ENCODE measurements at places on chromosomes 16 and 17.

GRCh38 chr16:7644811-7645210, 312.2 kb downstream of the RBFOX1 start:
- no peak for DNase-seq
- H3K4me1 ChIP-seq: no peaks in the 10 kb centered on the region
- no peak overlapping the region for H3K4me3 ChIP-seq

GRCh38 chr17:81513753-81514488, 1.3 kb upstream of the ACTG1 start:
- no peaks in the 10 kb centered on the region for H3K27me3 ChIP-seq
- DNase-seq: no peak
- H3K4me3 ChIP-seq: peak overlapping the region; percentile 87
- H3K27ac ChIP-seq: peak overlapping the region; percentile 87
- H3K4me1 ChIP-seq: peaks cover 74% of the 10 kb centered on the region

- no peak overlapping the region for H3K27ac ChIP-seq
- no peak overlapping the region for H3K4me3 ChIP-seq
- peaks cover 41% of the 10 kb centered on the region for H3K27me3 ChIP-seq
- DNase-seq: no peak
- peaks cover 14% of the 10 kb centered on the region for H3K4me1 ChIP-seq
- no peaks in the 10 kb centered on the region for H3K36me3 ChIP-seq
Measured at GRCh38 chr16:82623241-82623640, 3.5 kb upstream of the CDH13 start.

GRCh38 chr16:23729503-23730424, 16.7 kb upstream of the ERN2 start:
- no peak overlapping the region for H3K27ac ChIP-seq
- H3K36me3 ChIP-seq: no peaks in the 10 kb centered on the region
- DNase-seq: no peak
- no peak overlapping the region for H3K4me3 ChIP-seq

- no peak overlapping the region for H3K4me3 ChIP-seq
- H3K27ac ChIP-seq: no peak overlapping the region
Measured at GRCh38 chr17:38996660-38997337, 29.6 kb upstream of the FBXO47 start.

DNA sequence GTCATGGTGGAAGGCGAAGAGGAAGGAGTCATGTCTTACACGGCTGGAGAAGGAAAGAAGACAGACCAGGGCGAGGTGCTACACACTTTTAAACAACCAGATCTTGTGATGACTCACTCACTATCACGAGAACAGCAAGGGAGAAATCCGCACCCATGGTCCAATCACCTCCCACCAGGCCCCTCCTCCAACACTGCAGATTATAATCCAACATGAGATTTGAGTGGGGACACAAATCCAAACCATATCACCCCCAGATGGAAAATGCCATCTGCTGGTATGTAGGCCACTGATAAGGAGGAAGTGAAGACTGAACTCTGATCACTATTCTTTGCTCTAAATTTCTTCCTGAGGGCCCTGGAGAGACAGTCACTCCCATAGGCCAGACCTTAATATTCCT, 7.5 kb upstream of the ITGAX start:
- no peak overlapping the region for H3K4me3 ChIP-seq
- no peaks in the 10 kb centered on the region for H3K36me3 ChIP-seq
- no peak for DNase-seq
- no peak overlapping the region for H3K27ac ChIP-seq

- no peak overlapping the region for H3K27ac ChIP-seq
- no peaks in the 10 kb centered on the region for H3K4me1 ChIP-seq
- H3K4me3 ChIP-seq: no peak overlapping the region
- H3K27me3 ChIP-seq: no peaks in the 10 kb centered on the region
Measured at GRCh38 chr16:63415014-63415413, 1378.8 kb upstream of the CDH8 start.

- DNase-seq: no peak
- no peaks in the 10 kb centered on the region for H3K4me1 ChIP-seq
- H3K4me3 ChIP-seq: no peak overlapping the region
Measured at GRCh38 chr17:26765860-26766709, 527.8 kb upstream of the WSB1 start.

DNA sequence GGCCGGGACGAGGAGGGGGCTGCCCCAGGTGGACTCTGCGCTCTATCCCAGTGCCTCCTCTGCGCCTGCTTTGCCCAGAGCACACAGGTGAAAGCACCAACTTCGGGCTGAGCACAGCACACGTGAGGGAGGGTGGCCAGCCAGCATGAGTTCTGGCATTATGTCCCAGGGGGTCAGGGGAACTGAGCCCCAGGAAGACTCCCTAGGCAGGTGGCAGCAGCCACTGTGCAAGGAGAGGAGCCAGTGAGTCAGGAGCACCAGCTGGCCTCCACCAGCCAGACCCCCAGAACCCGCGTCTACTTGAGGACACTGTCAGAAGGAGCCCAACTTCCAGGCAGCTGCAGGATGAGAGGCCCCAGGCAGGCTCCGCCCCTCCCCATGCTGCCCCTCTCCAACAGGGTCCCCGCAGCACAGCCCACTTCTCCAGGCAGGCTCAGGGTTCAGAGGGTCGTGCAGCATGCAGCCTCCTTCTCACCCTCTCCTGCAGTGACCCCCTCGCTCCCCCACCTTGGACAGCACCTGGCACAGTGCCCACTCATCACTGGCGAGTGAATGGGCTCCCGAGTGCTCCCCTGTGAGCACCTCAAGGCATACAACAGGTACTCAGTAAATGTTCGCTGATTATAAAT, 44.2 kb upstream of the RASD1 start:
- DNase-seq: no peak
- H3K36me3 ChIP-seq: no peaks in the 10 kb centered on the region
- no peak overlapping the region for H3K4me3 ChIP-seq
- H3K27ac ChIP-seq: no peak overlapping the region
- no peaks in the 10 kb centered on the region for H3K4me1 ChIP-seq
- no peaks in the 10 kb centered on the region for H3K27me3 ChIP-seq

All from CD4-positive, alpha-beta T cell (primary cell).